Activated CD4-positive, alpha-beta memory T cell treated with anti-CD3 and anti-CD28 coated beads, Interleukin-2, amount 10 ng/mL, durations not matched to agents 7 days and 5 days (primary cell): ENCODE measurements at places on chromosomes 12 and 14.

DNA sequence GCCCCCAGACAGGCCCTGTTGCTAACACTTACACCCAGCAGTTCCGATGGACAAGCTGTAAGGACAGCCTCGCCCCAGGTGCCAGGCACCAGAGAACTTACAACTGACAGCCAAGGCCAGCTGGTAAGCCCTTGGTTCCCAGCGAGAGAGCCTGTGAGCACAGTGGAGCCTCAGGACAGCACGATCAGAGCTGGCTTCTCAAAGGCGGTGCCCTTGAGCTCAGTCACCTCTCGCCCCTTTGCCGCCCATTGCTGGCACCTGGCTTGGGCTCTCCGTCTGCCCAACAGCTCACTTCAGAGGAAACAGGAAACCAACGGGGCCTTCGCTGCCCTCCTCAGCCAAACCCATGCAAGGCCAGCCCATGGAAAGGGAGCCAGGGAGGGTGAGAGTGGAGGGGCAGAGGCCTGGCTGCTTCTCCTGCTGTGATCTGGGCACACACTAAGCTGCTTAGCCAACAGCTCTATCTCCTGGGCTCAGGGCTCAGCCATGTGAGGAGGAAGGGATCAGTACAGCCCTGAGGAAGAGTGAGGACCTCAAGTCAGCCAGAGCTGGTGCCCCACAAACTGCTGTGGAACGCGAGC lies 98.5 kb downstream of the SINHCAF start:
- no peak for DNase-seq

GRCh38 chr12:125228519-125229260 lies 163.5 kb downstream of the AACS start:
- DNase-seq = no peak

DNA sequence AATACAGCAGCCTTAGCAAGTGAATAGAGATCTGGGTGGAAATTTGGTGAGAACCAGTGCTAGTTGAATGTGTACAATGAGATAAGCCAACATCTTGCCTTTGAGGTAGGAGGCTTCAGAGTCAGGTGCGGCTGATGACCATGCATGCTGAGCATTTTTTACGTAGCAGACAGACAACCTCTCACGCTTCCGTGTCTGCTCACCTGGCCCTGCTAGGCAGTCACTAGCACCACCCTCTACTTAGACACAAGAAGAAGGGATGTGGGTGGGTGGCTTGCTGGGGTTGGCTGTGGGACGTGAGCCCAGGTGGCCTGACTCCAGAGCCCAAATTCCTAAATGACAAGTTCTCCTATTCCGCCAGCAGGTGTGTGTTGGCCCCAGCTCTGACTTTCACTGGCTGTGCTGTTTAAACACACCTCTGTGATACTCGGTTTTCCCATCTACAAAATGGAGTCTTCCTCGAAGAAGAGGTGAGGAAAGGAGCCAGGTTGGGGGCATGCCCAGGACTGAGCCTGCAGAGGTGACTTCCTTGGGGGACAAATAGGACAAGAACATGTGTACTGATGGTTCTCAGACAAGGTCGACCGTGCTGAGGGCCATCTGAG lies 57.8 kb upstream of the BCL11B start:
- no peak for DNase-seq

DNA sequence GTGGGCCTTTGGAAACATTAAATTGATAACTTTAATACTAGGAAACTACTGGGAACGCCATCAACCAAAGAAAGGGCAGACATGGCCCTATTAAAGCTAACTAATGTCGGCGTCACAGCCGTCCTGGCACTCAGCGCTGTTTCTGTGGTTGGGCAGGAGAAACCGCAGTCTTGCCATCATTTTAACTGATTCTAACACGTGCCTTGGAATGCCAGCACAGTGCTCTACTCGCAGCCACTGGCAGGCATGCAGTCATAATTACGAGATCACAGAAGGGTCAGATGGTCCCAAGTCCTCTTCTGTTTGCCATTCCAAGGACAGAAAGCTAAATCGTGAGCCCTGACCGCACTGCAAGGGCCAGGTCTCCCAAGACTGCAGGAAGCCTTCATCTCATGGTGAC lies 75.2 kb downstream of the RIMBP2 start:
- no peak for DNase-seq

- peak; percentile 40 for DNase-seq
These were observed 40.7 kb downstream of the NEUROD4 start for GRCh38 chr12:55060470-55060869.

DNA sequence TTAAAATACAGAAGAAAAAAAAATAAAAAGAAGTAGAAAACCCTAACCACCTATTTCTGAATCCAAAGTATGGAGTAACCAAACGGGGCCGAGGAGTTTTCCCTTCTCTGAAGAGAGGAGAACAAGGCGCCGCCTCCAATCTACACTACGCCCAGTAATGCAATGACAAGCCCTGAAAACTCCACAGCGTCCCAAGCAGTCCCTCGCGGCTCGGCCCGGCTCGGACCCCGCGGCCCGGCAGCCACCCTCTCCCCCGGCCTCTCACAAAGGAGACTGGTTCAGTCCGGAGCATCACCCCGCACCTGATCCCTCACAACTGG lies 371 bp downstream of the CHD8 start:
- no peak for DNase-seq

- no peak for DNase-seq
These were observed 31.5 kb upstream of the LIMA1 start for GRCh38 chr12:50314636-50315312.

DNA sequence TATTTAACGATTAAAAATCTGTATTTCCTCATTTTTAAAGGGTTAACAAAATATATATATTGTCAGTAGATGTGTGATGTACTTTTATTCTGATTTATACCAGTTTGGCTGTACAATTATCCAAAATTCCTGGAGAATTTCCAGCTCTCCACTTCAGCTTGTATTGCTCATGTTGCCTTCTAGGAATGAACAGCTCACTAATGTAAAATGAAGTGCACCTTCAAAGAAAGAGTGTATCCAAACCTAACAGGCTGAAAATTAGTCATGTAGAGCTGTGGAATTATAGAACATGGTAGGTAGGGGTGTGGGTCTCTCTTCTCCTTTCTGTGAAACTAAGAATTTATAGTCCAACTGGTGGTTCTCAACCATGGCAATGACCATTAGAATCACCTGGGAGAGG lies 362.0 kb downstream of the ETNK1 start:
- no peak for DNase-seq

DNA sequence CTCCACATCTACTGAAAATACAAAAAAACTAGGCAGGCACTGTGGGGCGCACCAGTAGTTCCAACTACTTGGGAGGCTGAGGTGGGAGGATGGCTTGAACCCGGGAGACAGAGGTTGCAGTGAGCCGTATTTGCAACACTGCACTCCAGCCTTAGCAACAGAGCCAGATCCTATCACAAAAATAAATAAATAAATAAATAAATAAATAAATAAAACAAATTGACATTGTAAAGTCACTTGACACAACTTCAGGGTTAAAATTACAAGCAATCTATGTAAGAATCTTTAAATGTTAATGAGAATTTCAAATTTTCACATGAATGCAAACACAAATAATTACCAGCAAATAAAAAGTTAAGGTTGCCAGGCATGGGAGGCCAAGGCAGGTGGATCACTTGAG lies 11.1 kb downstream of the ATXN2 start:
- no peak for DNase-seq

DNA sequence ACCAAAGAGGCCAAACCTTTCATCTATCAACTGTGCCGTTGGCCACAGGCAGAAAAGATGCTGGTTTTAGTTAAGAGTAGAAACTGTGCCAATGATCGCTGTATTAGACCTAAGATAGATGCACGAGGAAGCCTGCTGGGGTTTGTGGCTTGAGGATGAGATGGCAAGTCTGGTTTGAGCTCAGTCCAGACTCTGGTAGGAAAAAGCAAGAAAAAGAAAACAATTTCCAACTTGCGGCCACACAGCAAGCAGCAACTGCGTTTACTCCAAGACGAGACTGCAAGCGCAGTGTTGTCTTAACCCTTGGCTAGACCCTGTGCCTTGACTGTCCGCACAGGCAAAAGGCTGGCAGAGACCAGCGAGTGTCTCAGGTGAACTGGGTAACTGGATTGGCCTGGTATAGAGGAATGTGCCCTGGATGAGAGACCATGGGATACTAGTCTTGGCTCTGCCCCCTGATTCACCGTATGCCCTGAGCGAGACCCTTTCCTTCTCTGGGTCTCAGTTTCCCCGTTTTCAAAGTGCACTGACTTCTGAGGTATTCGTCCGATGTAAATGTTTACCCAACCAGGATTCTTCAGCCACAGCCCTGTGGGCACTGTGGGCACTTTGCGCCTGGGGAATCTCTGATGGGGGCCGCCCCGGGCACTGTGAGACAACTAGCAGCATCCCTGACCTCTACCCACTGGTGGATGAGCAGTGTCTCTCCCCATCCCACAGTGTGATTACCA lies 113.4 kb downstream of the DICER1 start:
- no peak for DNase-seq

GRCh38 chr12:122250536-122250935 lies 15.8 kb downstream of the VPS33A start:
- no peak for DNase-seq

- no peak for DNase-seq
These were observed 68.2 kb upstream of the WSCD2 start for GRCh38 chr12:108060903-108061302.

DNA sequence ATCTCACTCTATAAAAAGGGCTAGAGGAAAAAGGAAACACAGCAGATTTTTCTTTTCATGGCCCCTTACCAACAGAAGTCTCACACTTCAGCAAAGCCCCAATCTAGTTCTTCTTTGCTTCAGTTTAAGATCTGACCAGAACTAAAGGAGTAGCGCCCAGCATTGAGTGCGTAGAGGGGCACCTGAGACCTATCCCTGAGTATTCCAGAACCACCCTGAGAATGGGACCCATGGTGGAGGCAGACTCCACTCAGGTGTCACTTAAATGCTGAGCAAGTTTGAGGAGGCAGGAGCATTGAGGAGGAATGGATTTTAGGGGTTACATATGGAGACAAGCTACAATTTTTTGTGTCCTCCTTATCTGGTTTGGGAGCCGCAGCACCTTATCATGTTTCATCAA lies 1.8 kb upstream of the HOXC11 start:
- DNase-seq = no peak

GRCh38 chr12:57476993-57477709 lies 2.5 kb downstream of the ARHGAP9 start:
- no peak for DNase-seq

- no peak for DNase-seq
These were observed 64.5 kb upstream of the NAV3 start for GRCh38 chr12:77766224-77766623.

- DNase-seq = no peak
These were observed 32.0 kb downstream of the SLC25A29 start for GRCh38 chr14:100274250-100274649.

- no peak for DNase-seq
These were observed 1069.5 kb downstream of the VRK1 start for GRCh38 chr14:97866664-97867063.

DNA sequence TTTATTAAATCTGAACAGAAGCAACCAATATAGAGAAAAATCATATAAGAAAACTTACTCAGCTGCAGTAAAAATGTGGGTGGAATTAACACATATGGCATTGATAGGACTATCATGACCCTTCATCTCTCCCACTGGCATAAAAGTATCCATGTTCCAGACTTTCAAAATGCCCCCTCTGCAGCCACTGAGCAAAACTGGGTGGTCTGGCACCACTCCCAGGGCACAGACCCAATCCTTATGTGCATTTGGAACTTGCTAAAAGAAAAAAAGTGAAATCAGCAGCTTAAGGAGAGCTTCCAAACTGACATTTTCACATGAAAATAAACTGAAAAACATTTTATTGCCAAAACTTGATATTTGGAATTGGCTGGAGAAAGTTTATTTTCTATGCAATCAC lies 141.5 kb downstream of the KIF21A start:
- no peak for DNase-seq

DNA sequence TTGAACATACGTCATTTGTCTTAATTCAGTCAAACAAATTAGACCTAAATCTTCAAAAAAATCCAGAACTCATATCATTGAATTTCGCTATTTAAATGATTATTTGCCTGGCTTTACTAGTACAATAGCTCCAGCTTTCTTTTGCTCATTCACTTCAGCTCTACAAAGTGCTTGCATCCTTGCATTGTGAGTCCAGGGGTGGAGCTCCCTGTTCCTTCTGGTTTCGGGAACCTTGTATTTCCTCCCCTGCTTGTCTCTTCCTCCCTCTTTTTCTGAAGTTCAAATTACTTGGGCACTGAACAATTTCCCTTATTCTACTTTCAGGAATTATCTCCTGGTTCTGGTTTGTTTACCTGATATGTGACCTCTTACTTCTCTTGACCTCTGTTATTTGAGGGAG lies 58.1 kb upstream of the KITLG start:
- no peak for DNase-seq

- DNase-seq = no peak
These were observed 128.4 kb downstream of the TTC8 start for GRCh38 chr14:88952901-88953300.

GRCh38 chr12:32726286-32726685 lies 29.4 kb downstream of the YARS2 start:
- DNase-seq = no peak

DNA sequence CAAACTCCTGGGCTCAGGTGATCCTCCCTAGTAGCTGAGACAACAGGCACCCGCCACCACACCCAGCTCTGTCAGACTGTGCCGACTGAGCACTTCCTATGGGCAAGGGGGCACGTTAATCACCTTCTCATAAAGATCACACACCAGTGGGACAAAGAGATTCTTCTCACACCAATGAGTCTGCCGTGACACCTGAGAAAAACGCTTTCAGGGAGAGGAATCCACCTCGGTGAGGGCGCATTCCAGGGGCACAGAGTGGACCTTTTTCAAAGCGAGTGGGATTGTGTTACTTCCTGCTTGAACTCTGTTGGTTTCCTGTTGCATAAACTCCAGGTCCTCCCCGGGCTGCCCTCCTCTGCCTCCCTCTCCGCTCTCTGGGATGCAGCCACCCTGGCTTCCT lies 17.5 kb upstream of the SCARB1 start:
- DNase-seq = no peak

DNA sequence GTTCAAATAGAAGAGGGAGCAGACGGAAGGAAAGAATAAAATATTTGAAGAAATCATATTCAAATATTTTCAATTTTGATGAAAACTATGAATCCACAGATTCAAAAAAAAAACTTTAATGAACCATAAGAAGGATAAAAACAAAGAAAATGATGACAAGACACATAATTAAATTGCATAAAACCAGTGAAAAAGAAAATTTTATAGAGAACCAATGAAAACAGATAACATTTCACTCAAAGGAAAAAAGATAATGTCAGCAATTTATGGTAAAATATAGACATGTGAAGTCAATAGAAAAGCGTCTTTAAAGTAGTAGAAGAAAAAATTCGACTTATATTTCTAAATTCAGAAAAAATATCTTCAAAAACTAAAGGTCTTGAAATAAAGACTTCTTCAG lies 546.5 kb upstream of the ATXN7L3B start:
- DNase-seq = no peak

GRCh38 chr14:50025776-50026175 lies 90.6 kb downstream of the VCPKMT start:
- DNase-seq = no peak
